ENCODE measurements at places on chromosomes 2 and 18.

DNA sequence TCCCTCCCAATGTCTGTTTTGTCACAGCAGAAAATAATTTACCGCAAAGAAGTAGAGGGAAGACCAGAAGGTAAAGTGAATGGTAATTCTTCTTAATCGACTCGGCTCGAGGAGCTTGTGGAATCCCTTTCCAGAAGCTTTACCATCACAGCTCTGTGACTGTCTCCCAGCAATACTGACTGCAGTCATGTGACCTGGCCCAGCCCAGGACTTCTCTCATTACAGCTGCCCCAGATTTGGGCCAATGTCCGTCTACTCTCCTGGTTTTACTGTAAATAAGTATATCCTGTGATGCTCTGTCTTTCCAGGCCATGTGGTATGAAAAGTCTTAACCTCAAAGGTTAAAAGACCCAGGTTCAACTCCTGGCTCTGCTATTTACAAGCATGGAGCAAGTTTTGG is 18.9 kb upstream of the ELOA2 start:
- no peak for DNase-seq

DNA sequence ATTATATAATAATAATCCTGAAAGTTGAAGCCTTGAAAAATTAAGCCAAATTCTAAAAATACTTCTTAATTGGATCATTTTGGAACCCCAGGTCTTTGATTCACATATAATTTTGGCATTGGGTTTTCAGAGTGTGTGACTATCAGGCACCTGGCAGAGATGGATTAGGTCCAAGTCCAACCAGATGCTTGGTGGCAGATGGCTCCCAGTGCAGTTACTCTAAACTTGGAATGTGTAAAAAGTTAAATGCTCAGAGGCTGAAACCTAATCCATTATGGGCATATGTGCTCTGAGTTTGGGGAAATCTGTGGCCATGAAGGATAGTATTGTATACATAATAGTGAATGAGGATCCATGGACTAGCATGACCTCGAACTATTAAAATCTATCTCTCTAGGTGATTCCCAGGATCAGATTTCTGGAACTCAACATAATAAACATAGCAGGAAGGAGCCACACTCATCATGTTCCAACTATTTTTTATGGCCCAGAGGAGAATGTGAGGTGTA is 333.0 kb downstream of the RPRM start:
- no peak for DNase-seq

GRCh38 chr2:108594982-108595464 is 60.8 kb downstream of the LIMS1 start:
- DNase-seq: no peak

- DNase-seq: no peak
Observed at GRCh38 chr2:160209516-160209856, 9.4 kb upstream of the ITGB6 start.

GRCh38 chr2:62547854-62548253 is 41.9 kb upstream of the TMEM17 start:
- DNase-seq: no peak

DNA sequence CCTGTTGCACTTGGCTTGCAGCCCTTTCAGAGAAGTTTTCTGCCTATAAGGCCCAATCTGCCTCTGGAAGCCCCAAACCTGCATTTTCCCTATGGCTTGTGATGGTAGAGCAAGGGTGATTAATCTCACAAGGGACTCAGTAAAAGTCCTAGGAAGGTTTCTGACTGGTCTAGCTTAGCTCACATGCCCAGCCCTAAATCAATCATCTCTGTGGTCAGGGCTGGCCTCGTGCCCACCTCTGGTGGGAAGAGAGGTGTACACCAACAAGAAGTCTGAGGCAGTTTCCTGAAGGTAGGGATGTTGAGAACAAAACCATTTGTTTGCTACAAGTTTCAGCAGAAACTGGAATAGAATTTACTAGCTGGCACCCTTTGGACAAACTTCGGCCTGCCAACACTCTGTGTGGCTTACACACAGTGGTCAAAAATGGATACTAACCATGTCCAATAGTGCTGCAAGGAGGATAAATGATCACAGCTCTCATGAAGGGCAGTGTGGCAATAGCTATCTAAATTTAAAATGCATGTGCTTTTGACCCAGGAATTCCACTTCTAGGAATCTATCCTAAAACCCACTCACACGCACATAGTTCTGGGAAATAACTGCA is 96.4 kb downstream of the EN1 start:
- no peak for DNase-seq

DNA sequence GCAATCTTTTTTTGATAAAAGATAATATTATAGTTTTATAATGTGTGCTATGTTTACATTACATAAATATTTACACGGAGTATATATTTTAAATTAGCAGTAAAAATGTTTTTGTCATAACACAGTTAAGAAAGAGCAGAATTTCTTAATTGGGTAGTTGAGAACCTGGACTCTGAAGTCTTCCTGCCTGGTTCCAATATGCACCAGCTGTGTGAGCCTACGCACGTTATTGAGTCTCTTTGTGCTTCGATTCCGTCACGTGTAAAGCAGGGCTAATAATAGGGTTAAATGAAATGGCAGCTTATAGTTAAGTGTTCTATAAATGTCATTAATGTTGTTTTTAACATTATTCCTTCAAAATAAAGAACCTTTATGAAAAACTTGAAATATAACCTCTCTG is 1.2 kb upstream of the CCDC88A start:
- DNase-seq: no peak

- no peak for DNase-seq
Observed at GRCh38 chr2:11420190-11420589, 45.8 kb downstream of the E2F6 start.

DNA sequence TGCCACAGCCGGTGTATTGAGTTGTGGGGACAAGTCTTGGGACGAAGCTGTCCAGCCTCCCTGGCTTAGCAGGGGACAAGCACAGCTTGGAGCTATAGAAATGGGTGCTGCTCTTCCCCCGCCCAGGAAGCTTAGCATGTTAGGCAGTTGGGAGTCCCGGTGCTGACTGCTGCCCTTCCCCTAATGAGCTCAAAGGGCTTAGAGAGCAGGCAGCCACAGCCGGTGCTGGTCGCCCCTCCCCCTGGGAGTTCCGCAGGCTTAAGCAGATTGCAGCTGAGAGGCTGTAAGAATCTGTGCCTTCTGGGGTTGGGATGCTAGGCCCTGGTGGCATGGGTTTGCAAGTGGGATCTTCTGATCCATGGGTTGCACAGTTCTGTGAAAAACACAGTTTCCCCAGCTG is 237.3 kb downstream of the DCDC2C start:
- no peak for DNase-seq

GRCh38 chr2:96546797-96547196 is 10.2 kb downstream of the ARID5A start:
- DNase-seq: no peak

- DNase-seq: no peak
Observed at GRCh38 chr2:215553946-215554345, 118.1 kb upstream of the FN1 start.

Measured in T-helper 1 cell (primary cell).